NCI-H2107 (cell line): ENCODE measurements at places on chromosomes 16 and 17.

DNA sequence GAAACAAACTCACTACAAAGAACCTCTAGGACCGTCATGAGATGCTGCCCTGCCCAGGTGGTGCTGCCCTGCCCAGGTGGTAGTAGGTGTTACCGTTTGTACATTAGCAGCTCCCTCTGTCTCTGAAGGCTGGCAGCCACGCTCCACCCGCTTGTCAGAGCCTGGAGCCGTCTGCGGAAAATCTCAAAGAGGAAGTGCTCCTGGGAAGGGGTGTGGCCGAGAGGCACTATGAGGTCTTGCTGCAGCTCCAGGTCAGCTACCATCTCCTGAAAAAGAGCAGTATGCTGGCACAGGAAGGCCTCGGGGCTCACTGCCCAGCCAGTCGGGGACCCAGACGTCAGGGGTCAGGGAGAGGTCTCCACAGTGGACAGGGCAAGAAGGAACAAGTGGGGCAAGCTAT is 28.3 kb downstream of the ZNF276 start:
- DNase-seq, result no peak

DNA sequence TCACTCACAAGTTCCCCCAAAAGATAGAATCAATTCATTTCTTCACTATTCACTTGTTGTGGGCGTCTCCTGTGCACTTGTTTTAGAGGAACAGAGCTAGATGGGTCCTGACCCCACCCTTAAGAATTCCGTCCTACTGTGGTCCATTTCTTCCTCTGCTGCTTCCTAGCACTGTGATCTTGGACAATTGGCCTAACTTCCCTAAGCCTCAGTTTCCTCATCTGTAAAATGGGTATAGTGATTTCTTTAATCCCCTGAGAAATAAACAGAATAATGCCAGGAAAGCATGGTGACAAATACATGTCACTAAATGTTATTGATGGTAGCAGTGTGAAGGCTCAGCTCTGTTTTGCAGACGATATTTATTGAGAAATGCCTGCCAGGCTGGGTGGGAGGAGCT is 9.9 kb downstream of the BMERB1 start:
- no peak for DNase-seq

DNA sequence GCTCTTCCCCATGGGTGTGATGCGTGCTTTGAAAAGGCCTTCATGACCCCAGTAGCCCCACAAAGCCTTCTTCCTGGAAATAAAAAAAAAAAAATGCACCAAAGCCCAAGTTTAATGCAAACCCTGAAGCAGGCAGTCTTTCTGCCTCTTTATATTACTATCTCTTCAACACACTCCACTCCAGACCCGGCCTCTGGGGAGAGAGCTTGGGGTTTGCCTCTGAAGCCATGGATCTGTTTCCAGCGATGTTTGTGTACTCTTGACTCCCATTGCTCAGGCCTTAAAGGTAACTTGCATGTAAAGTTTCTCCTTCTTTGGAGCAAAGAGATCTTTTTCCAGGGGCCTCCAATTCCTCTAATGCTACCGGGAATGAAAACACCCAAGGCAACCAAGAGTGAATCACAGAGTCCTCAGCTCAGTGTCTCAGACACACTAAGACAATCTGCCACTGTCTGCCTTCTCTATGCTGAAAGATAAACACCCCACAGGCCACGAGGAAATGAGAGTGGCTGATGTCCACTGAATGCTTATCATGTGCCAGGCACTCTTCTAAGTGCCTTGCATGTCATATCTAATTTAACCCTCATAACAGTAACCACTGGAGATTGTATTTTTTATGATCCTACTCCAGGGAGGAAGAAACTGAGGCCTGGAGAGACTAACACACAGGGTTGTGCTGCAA is 56.4 kb upstream of the AKTIP start:
- DNase-seq, result no peak

- DNase-seq, result no peak
Observed at GRCh38 chr17:64209983-64210382, 53.1 kb downstream of the TEX2 start.

DNA sequence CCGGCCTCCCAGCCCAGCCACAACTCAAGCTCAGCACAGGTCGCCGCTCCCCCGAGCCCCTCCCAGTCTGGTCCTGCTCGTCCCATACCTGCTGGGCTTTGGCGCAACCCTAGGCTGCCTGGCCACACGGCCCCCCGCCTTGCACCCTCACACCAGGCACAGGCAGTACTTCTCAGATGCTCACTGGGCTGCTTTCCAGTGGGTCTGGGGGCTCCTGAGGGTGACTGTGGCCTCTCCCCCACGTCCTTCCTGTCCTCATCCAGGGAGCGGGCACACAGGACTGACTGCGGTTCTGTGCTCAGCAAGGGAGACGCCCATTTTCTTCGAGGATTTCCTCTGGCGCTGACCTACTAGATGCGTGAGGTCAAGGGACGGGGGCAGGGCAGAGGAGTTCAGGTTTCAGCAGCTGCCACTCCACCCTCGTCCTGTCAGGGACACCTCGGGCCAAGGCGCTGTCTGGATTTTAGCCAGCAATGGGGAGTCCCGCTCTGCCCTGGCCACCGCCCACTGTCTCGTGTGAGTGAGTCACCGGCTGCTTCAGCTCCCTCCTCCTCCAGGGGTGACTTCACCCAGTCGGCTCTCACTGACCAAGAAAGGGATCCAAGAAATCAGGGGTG is 115.8 kb downstream of the NPIPB11 start:
- no peak for DNase-seq

DNA sequence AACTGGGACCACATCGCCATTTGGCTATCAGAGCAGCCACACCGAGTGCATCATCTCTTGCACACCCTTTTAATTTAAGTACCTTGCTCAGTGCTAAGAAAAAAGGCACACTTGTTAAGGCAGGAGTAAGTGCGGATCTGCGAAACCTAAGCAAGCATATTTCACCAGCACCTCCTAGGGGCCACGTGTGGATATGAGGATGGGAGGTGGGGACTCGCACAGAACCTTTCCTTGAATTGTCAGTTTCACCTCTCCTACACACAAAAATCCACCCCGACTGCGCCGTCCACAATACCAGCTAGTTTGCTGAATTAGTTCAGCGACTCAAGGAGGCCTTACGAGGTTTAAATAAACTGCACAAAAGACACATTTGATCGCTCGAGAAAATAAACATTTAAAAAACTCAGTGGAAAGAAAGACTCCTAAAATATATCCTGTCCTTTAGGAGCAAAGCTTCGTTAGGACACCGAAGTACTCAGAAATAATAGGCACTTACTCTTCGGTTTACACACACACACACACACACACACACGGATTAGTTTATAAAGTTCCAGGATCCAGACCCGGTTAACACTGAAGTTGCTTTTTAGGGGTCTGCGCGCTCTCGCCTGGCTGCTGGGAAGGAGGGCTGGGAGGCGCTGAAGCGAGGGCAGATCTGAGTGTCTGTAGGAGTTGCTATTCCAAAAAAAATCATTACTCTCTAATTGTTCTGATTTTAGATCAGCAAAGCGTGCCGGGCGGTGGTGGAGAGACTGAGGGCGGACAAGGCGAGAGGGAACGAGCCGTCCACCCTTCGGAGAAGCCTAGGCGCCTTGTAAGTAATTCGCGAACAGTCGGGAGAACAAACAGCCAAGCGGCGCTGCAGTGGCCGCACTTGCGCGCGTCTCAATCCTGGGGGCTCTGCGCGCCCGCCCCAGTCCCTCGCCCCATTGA is 1.0 kb upstream of the KCNJ2 start:
- DNase-seq, result peak; percentile 40

DNA sequence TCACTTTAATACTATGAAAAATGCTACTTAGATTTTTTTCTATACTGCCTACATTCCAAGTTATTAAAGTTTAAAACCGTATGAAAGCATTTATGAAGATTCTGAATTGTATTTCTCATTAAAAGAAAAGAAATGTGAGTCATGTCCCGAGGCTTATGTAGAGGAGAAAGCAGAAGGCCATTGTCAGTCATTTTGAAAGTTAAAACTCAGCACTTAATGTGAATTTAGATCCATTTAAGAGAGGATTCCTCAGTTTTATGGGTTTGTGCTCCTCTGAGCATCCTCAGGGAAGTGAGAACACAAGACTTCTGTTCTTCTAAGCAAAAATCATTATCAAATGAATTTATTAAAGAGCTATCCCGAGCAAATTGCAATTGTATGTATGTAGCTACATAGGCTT is 11.8 kb downstream of the C17orf75 start:
- no peak for DNase-seq

GRCh38 chr17:20105539-20106280 is 96.6 kb downstream of the SPECC1 start:
- DNase-seq, result no peak

DNA sequence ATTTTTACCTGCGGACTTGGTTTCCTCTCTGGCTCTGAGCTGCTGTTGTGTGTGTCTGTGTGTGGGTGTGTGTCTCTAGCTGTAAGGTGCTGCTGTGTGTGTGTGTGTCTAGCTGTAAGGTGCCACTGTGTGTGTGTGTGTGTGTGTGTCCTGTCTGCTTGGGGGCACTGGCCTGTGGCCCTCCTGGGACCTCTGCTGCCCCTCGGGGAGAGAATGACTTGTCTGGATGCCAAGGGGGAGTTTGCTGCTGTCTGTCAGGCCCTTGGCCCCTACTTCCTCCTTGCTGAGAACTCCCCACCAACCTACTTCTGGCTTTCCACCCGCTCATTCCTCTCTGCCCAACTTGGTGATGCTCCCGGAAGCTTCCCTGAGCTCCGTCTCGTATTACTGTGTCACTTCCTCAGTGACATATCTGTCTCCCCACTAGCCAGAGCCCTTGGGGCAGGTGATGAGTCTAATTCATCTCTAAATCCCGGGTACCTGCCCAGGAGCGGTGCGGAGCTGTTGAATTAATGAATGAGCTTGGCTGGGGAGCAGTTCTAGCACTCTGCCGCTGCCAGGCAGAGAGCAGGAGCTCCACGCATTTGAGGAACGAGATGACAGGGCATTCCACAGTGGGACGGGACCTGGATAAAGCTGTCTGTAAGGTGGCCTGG is 3.5 kb upstream of the LASP1NB start:
- no peak for DNase-seq

GRCh38 chr16:51457775-51458174 is 306.7 kb upstream of the SALL1 start:
- no peak for DNase-seq

- DNase-seq, result no peak
Observed at GRCh38 chr16:12637002-12637401, 166.7 kb downstream of the CPPED1 start.

DNA sequence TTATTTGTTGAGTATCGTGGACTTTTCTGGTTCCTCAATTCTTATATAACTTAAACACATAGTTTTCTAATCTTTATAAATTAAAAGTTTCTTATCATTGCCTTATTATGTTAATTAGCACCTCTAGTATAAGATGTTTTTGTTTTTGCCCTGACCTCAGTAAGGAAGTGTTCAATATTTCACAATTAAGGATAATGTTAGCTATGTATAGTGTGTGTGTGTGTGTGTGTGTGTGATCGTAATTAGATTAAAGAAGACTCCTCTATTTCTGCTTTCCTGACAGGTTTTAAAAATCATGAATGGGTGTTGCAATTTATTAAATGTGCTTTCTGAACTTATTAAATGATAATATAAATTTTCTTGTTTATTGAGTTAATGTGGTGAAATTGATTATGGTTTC is 12.0 kb downstream of the IL21R start:
- no peak for DNase-seq

DNA sequence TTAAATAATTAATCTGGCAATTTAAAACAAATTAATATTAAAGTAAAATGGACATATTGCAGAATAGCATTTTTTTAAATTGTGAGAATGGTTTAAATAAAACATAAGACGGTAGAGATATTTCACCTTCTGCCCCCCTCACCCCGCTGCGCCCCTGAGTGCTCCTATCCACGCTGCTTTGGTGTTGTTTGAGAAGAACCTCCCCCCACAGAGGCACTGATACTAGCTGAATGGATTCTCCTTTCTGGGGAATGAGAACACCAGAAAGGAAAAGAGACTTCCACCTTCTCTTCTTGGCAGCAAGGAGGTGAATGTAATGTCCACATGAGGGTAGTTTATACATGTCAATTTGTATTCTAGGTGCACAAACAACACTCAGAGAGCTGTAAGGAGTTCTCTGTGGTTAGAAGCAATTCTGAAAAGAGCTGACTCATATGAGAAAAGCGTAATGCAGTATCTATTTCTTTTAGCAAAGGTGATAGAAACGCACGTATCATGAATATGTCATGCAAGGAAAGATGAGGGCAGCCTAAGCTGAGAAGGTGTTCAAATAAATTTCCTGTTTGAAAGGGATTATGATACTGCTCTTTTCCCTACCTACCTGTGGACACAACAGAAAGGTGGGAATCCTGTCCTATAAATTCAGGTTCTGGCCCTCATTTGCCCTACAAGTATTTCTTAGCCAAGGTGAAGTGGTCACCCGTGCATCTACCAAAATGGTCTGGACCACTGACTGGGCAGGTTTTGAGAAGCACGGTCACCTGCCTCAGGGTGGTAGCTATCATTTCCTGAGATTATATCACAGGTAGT is 126.9 kb downstream of the PARN start:
- no peak for DNase-seq

- DNase-seq, result no peak
Observed at GRCh38 chr16:66387817-66388332, 21.4 kb downstream of the CDH5 start.

DNA sequence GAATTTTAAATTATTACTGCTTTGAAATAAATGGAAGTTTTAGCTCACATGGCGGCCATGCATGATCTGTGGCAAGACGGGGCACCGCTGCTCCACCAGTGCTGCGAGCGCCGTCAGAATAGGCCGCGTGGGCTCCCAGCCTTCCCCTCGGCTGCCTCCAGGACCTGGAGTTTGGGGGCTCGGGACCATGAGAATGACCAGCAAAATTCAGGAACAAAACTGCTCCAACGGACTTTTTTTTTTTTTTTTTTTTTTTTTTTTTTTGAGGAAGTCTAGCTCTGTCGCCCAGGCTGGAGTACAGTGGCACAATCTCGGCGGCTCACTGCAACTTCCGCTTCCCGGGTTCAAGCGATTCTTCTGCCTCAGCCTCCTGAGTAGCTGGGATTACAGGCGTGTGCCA is 38.3 kb upstream of the AKAP1 start:
- no peak for DNase-seq

DNA sequence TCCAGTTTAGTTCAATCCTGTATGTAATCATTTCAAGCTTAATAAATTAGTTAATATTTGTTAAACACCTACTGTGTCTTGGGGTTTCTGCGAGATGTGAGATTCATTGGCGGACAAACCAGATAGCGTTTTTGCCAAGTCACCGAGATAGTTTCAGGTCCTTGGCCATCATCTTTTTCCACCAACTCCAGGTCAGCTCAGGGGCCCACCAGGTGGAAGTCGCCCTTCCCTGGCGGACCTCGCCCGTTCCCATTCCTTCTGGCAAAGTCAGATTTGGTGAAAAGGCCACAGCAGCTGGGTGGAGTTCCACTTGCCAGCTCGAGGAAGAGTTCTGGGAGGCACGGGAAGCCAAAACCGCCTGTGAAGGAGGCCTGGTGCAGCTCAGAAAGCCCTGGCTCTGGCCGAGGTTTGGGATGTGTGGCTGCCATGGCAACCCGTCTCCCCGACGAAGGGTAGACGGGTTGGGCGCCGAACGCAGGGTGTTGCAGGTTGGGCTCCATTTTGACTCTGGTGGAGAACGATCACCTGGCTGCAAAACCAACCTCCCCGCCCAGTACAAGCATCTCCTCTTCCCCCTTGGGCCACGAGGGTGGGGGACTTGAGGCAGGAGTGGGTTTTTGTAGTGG is 39.5 kb downstream of the CMIP start:
- DNase-seq, result no peak
